ENCODE measurements at places on chromosomes 12 and 14.

- DNase-seq: no peak
Observed at GRCh38 chr12:22477894-22478287, 66.5 kb downstream of the C2CD5 start.

DNA sequence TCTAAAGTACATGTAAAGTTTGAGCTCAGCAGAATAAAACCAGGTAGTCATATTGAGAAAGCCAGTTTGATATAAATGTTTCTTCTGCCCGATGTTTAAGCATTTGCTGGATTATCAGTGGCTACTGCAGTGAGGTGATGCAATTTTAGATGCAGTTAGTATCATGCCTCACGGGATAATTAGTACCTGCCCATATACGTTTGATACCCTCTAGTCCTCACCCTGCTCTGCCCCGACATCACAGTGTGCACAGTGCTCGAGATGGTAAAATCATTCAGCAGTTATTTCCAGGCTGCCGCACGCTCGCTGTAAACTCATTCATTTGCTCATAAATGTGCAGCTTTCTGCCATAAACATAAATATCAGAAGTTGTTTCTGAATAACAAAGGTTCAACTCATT, 152.7 kb downstream of the PELI2 start:
- no peak for DNase-seq

GRCh38 chr12:47850153-47851084, 30.7 kb upstream of the HDAC7 start:
- no peak for DNase-seq

- no peak for DNase-seq
Observed at GRCh38 chr12:7638064-7638759, 27.5 kb downstream of the APOBEC1 start.

DNA sequence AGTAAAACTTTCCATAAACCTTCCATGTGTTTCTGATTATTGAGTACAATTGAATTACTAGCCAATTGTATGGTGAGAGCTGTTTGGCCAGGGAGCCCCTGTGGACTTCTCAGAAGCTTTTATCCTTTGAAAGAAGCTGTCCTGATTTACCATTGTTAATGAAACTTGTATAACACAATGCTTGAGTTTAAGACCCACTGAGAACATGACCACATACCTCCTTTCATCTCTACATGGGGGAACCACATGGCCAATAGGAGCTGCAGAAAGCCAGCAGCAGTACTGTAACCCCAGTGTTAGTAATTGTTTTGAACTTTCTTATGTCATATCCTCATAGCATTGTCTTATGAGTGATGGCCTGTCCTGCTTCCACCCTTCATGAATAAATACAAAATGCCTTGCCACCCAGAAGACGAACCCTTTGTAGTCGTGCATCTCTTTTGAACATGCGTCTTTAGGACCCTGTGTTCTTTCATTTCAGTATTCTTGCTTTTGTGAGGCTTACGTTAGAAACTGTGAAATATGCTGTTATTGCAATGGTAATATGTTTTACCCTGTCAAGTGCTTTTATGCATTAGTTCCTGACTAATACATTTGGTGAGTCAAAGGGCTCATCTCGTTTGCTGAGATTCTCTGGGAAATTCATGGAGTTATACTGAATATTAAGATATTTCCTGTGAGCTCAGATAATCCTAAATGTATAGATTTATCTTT, 815.7 kb downstream of the NRXN3 start:
- DNase-seq: no peak

All from stimulated activated CD4-positive, alpha-beta T cell treated with anti-CD3 and anti-CD28 coated beads, TNF-alpha, amount 100 ng/mL, for 4 hours (primary cell).